ENCODE measurements at places on chromosomes 13 and 19. TPM values are rescaled to one million over a fixed set of nuclear protein-coding genes. Genes with fewer than 3 reads are reported as not detected.

CCDC97 gene
- 11.3 TPM for total RNA-seq

CEACAM6 gene
- not detected for total RNA-seq

CNN1 gene
- not detected for total RNA-seq

QPCTL gene
- 45.6 TPM for total RNA-seq

THSD1 gene
- total RNA-seq = 2.2 TPM

TFPT gene
- 39.9 TPM for total RNA-seq

GJB2 gene
- 0.34 TPM for total RNA-seq

All from melanocyte of skin (primary cell).